ENCODE measurements at places on chromosomes 12 and 14.

DNA sequence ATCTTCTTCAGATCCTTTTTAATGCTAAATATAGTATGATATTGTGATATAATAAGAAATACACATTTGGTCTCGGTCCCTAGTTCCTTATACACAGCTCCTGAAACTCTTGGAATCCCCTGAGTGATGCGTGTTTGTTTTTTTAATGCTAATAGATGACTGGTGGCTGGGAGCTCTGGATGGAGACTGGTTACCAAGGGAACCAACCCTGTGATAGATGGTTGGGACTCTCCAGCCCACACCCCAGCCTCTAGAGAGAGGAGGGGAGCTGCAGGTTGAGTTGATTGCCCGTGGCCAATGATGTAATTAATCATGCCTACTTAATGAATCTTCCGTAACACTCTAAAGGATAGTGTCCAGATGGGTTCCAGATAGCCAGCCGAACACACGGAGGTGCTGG, 140.6 kb downstream of the FBXL14 start:
- no peak for DNase-seq

DNA sequence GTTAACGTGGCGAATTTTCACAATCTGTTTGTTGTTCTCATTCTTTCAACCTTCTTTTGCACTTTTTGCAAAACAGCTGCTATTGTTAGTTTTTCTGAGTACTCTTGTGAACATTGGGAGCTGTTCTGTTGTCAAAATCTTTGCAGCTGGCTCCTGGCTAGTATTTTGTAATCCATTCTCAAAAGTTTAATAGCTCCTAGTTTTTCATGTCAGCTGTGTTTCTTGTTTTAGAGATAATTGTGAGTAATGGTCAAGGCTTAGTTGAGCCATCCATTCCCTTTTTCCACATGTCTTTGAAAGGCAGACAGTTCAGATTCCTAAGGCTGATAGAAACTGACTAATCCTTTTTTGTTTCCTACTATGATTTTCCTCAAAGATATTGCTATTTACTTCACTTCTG, 39.1 kb upstream of the CRADD start:
- DNase-seq: no peak

DNA sequence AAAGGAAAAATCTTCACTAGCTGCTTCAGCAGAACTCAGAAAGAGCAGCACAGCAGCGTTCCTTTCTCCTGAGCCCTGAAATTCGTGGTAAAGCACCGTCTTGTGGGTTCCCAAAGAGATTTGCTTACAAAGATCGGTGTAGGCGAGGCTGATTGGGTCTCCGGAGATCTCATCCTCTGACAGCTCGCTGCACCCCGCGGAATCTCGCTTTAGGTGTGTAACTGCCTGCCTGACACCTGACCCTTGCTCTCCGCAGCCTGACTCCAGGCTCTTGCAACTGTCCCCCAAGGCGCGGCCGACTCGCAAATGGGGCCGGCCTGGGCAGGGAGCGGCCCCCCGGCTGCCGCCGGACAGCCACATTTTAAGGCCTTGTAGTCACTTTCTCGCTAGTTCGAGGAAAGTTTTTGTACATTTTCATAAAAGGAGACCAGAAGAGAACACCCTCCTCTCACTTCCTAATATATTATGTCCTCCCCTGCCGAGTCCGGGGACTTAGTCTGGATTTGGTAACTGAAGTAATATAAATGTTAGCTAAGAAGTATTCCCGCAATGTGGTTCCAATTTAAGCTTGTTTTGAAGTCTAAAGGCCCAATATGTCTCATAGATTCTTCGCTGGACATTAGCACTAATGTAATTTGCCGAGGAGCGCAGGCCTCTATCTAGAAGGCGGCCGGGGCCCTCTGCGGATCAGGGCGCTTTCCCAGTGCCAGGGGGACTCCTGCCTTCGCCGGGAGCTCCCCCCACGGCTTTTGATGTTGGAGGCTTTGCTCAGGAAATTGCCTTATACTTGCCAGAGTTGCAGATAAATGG, 177.3 kb upstream of the CDKN3 start:
- DNase-seq: no peak

DNA sequence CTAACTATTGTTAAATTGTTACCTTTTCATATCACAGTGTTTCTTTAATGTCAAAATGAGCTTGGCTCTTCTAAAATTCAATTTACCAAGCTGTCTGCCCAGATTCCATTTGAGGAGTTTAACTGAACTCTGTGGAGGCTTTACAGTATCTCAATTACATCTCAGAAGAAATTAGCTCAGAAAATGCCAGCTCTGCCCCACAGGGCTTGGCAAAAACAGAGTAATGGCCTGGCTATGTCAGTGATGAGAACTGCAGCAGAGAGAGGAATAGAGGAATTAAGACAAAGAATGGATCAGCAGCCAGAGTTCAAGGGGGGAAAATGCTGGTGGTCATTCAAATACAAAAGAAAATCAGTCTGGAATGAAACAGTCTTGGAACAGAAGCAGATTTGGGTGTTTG, 15.8 kb upstream of the TMTC1 start:
- no peak for DNase-seq

DNA sequence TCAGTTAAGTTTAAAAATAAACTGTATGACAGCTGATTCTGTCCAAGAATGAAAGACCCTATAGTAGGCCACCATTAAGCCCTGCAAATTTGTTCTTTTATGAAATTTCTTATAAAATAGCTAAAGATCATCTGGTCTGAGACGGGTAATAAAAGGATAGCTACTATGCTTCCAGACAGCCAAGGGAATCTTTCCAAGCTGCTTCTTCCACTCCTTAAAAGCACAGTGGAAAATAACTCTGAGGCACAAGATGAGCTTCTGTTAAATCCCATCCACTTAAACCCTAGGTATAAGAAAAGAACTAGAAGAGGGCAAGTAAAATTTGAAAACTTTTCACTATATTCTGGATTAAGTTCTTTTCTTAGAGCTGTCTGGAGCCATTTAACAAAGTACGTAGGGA, 194.3 kb downstream of the CAPZA3 start:
- no peak for DNase-seq

DNA sequence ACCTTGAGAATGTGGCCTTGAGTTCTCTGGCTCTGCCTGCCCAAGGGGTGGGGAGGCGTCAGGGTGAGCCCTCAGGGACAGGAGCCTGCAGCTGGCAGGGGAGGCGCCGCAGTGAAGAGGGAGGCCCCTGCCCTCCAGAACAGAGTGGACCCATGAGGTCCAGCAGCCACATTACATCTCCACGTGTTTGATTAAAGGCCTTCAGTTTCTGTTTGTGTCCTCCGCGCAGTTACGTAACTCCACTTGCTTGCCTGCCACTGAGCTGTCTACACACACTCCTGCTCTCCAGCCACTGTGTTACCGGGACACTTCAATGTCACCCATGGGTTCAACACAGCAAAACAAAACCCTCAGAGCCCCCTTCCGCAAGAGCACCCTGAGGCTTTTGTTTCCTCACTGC, 70.4 kb downstream of the CHGA start:
- DNase-seq: no peak

DNA sequence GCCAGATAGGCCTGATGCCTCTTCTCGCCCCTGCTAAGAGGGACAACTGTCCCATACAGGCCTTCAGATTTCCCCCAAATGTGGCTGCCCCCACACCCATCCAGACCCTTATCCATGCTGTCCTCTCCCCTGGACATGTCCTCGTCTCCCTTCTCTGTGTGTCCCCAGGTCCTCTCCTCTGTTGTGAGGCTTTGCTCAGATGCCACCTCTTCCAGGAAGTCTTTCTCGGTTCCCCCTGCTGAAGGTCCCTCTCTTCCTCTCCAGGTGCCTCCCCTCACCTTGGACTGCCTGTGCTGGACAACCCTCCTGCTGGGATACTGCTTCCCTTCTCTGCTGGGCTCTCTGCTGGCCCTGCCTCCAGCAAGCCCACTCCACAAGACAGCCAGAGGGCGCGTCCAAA, 33.7 kb downstream of the BEGAIN start:
- DNase-seq: no peak

DNA sequence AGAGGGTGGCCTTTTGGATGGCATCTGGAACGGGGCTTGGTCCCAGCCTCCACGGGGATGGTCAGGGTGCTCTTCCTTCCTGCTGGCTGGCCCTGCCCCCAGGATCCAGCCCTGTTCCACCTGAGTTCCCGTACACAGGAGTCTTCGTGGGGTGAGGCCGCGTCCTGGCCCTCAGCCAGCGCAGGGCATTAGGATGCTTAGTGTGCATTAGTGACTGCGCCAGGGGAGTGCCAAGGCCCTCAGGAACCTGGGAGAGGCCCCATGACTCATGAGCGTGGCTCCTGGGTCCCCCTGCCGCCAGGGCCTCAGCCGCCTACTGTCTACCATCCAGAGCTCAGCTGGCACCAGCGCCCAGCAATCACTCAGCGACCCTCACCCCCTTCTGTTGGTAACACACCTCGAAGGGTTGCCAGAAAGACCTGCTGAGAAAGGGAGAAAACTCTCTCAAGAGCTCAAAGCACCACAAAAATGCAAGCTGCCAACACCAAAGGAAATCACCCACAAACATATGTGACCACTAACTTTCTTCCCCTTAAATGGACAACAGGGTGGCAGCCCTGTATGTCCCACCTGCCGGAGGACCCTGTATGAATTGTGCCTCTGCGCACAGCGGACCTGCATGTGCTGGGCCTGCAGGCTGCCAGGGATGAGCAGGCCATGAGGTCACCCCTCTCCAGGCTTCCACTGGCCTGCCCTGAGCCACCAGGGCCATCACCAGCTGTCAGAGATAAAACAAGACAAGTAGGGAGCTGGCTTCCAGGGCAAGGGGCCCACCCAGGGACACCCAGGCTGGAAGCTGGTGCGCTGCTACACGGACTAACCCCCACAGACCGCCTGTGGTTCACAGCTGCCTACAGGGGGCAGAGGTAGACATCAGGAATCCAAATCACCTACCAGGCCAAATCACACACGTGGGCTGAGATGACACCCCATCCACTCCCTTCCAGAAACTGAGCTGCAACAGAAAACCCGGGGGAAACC, 28.7 kb downstream of the CCDC85C start:
- no peak for DNase-seq

DNA sequence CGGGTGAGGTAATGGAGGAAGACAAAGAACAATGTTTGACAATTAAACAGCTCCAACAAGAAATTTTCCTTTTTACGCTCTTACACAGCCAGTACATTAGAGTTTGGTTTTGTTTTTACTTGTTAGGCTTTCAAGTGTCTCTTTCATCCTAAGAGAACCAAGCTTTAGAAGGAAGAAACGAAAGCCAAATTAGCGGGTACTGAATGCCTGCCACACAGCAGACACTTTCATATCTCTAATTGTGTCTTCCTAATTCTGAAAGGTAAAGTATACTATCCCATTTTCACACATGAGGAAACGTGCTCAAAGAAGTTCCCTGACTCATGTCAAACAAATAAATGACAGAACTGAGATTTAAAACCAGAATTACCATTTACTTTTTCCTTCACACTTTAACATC, 65.0 kb downstream of the CDK17 start:
- no peak for DNase-seq

DNA sequence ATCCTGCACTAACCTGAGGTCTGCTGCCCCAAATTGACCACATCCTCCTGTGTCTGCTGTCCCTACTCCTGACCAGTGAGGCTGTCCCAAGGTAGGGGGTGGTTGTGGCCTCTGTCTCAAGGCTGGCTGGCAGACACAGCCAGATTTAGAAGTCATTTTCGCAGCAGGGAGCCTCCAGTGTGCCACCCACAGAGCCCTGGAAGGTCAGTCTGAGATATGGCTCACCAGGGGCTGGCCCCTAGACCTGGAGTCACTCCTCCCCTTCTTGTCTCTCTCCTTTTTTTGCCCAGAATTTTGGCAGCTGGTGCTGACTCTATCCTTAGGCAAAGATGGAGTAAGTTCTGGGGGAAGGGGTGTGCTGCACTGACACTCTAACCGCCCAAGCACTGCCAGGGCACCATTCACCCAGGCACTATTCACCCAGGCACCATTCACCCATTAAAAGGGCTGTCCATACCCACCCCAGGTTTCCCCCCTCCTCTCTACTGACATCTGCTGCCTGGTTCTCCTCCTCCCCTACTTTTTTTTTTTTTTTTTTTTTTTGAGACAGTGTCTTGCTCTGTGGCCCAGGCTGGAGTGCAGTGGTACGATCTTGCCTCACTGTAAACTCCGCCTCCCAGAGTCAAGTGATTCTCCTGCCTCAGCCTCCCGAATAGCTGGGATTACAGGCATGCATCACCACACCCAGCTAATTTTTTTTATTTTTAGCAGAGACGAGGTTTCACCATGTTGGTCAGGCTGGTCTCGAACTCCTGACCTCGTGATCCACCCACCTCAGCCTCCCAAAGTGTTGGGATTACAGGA, 7.7 kb downstream of the DDN start:
- DNase-seq: no peak

DNA sequence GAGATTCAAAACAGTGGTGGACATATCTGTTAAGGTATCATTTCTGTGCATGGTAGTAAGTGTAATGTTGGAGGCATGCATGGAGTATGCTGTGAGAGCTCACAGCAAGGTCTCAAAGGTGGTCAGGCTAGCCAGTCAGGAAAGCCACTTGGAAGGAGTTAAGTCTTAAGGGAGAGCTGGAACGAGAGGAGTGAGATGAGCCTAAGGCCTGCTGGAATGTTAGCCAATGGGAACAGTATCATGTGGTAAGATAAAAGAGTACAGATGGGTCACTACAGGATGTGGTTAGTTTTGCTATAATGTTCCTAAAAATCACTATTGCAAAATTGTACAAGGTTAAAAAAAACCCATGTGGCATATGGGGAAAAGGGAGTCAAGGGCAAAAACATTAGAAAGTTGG, 311.7 kb upstream of the E2F7 start:
- no peak for DNase-seq

DNA sequence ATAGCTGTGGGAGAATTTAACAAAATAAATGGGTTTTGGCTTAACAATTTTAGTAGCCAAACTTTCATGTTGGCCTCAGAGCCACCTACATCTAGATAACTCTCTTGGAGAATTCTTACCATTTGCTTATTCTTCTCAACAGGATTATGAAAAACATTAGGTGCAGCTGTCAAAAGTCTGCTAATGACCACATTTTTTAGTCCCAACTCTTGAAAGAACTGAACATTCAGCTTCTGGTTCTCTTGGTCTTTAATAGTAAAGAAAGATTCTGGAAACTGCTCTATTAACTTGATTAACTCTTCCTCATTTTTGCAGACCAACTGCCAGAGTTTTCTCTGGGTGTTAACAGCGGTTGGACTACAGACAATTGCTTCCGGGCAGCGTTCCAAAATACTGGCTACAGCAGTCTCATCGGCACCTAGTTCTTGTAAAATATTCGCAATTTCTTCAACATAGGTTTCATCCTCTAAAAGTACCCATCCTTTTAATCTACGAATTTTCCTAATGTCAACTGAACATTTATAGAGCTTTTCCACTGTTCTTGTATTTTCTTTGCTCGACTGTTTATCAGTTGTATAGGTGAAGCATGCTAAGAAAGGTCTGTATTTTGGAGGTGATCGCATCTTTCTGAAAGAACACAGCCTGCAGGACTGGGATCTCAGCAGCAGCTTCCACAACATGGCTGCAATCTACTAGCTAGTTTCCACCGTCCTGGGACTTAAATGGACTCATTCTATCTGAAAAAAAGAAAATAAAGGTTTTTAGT, 8.7 kb downstream of the MTERF2 start:
- DNase-seq: peak; percentile 25

DNA sequence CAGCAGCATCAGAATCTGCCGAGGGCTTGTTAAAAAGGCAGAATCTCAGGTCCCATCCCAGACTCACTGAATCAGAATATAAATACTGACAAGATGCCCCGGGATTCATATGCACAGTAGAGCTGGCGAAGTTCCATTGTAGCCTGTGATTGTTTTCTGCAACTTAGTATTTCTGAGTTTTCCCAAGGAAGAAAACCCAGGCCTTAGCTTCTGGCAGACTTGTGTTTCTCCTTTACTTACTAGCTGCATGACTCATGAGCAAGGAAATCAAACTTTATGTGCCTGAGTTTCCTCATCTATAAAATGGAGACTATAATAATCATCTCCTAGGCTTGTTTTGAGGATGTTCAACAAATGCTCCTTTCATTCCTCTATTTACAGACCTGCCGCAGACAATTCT, 278.5 kb upstream of the PLEKHG7 start:
- DNase-seq: no peak
